Fibroblast of villous mesenchyme (primary cell): ENCODE measurements at places on chromosomes 7 and 10. TPM values are rescaled to one million over a fixed set of nuclear protein-coding genes. Genes with fewer than 3 reads are reported as not detected.

DNA sequence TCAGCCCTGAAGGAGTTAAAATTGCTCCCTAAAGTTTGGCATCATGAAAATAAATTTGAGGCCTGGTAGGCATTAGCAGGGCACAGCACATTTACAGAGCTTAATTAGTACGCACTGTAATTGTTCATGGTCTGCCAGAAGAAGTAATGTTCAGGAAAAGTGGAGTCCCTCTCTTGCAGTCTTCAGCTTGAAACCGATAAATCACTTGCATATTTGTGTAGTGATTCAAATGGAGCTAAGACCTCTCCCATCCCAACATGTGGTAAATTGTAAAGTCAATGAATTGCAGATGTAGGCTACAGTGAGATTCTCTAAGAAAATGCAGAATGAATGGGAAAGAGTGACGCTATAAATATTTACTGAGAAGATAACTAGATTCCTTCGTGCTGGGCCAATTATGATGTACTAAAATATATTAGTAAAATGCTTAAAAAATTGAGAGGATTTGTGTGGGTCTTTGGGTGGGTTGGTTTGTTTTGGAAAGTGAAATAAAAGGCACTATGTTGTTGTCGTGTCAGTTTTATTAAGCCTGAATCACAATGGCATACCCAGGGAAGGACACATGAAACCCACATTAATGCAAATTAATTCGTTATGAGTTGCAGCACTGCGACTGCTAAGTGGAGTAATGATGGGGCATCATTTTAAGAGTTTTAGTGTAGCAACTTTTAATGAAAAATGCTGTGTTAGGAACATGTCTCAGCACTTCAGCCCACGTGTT, 8.4 kb downstream of the TCF7L2 start:
- DNase-seq, result peak; percentile 95

DNA sequence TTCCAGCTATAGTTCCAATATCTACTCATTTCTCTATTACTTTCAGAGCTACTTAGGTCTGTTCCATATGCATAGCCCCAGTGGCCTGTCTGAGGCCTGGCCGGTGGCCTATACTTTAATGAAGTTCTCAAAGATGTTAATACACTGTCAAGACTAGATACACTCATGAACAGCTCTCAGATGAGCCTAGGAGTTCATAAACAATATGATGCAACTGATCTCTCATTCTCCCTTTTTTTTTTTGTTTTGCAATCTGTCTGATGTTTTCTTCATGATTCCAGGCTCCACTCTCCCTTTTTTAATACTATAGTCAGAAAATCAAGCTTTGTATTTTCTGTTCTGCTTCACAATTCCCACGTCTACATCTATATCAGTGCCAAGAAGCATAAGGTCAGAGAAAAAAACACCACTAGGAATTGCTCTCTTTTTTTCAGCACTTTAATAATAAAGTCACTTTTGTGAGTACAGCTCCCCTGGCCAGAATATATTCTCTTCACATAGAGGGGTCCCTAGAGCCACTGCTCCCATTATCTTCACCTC, 321.0 kb downstream of the C7orf25 start:
- peak; percentile 41 for DNase-seq

SUMF2 gene
- total RNA-seq, result 167 and 209 TPM in 2 replicates

PPIF gene
- total RNA-seq, result 32.9 and 42.7 TPM in 2 replicates

DNA sequence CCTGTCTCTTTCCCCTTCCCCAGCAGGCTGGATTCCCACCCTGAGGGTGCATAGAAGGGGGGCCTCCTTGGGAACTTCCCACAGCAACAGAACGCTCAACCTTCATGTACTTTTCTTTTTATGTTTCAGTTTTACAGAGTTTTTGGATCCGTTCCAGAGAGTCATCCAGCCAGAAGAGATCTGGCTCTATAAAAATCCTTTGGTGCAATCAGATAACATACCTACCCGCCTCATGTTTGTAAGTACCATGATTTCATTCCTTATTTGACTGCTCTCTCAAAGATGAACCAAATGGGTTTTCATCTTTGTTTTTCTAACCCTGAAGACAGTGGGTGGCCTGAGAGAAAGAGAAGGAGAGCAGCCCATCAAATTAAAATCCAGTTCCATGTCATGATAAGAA, 46.7 kb downstream of the PLPP4 start:
- peak; percentile 5 for DNase-seq

SPDYE11 gene
- not detected in 2 replicates for total RNA-seq

DNA sequence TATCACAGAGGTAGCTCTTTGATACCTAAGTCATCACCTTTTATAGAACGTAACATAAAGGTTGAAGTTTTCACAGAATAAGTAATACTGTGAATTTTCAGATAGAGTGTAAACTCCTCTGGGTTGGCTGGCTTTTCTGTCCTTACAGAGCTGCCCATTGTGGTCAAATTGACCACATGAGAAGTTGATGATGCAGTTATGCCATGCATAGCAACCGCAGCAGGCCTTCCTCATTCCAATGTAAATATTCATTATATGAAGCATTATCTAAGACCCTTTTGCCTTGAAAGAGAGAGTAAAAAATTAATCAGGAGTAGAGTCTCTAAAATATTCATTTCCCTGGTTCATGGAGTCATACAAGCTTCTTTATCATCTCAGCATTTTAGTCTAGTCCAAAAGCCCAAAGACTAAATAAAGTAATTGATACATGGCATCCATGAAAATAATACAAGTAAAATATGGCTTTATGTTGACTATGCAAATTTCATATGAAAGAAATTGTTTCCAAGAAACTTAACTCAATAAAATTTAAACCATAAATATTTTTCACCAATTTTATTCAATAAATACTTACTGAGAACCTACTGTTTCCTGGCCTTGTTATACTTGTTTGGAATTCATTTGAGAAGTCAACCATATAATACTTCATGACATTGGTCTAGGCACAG, 516.4 kb downstream of the PCDH15 start:
- DNase-seq, result no peak

PI4K2A gene
- total RNA-seq, result 22.5 and 25.0 TPM in 2 replicates

- peak; percentile 64 for DNase-seq
Measured at GRCh38 chr10:82826132-82826531, 951.1 kb downstream of the NRG3 start.

GRCh38 chr7:113392841-113393540, 274.6 kb upstream of the SMIM30 start:
- no peak for DNase-seq
